ENCODE measurements at places on chromosomes 1 and 21. TPM values are rescaled to one million over a fixed set of nuclear protein-coding genes. Genes with fewer than 3 reads are reported as not detected.

Gene TRAPPC3
- 94.6 TPM for total RNA-seq

Gene PROX1
- under 0.01 TPM for total RNA-seq

Gene MCOLN3
- total RNA-seq, result 0.97 TPM

Gene KCNT2
- total RNA-seq, result 7.3 TPM

Gene CSMD2
- 3.0 TPM for total RNA-seq

Gene SPATC1L
- 9.5 TPM for total RNA-seq

Gene GJB5
- not detected for total RNA-seq

Gene CDA
- total RNA-seq, result 1.9 TPM

Gene GSTM1
- not detected for total RNA-seq

Gene PRRX1
- total RNA-seq, result 203 TPM

Gene ODF2L
- 40.3 TPM for total RNA-seq

Gene MPL
- total RNA-seq, result not detected

Gene HMCN1
- total RNA-seq, result 5.2 TPM

Gene LCE2B
- not detected for total RNA-seq

Gene SPSB1
- total RNA-seq, result 48.6 TPM

Gene DAP3
- total RNA-seq, result 87.2 TPM

Gene EPB41
- total RNA-seq, result 9.5 TPM

Gene GREM2
- total RNA-seq, result 1.3 TPM

Gene POU3F1
- total RNA-seq, result under 0.01 TPM

Gene COL11A1
- total RNA-seq, result 19.6 TPM

Gene UBASH3A
- not detected for total RNA-seq

Gene RAB3B
- total RNA-seq, result 77.3 TPM

Gene NR1I3
- not detected for total RNA-seq

Gene TIAM1
- 0.43 TPM for total RNA-seq

Gene GUCA2A
- total RNA-seq, result not detected

Gene OXCT2
- 1.7 TPM for total RNA-seq

Gene CDK18
- total RNA-seq, result 2.2 TPM

Gene PSMG1
- total RNA-seq, result 70.0 TPM

Gene AKT3
- 38.0 TPM for total RNA-seq

Gene IFNLR1
- under 0.01 TPM for total RNA-seq

Gene CACNA1S
- not detected for total RNA-seq

All from fibroblast of villous mesenchyme (primary cell).